ENCODE measurements at places on chromosomes 7 and 10.

- DNase-seq: no peak
Observed at GRCh38 chr10:121469797-121470606, 128.2 kb downstream of the FGFR2 start.

DNA sequence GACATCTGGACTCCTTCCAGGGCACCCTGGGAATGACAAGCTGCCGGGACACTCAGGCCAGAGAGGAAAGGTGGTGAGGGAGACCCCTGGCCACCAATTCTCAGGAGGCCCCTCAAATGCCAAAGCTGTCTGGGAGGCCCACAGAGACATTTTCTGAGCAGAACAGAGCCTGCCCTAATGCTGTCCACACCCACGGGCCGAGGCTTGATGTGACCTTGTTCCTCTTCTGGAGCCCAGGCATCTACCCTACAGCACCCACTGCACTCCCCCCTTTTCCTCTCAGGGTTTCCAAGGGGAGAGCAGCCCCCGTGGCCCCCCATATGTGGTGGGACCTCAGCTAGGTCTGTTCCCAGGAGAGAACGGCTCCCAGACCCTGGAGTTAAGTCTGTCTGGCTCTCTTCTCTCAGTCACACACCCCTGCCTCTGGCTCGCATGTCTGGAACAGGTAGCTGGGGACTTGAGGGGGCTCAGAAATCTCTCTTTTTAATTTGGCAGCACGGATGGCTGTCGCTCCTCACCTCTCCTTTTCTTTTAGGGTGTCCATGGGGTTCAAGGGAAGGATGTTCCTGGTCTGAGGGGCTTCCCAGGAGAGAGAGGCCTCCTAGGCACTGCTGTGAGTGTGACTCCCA, 16.8 kb upstream of the VOPP1 start:
- DNase-seq: no peak

DNA sequence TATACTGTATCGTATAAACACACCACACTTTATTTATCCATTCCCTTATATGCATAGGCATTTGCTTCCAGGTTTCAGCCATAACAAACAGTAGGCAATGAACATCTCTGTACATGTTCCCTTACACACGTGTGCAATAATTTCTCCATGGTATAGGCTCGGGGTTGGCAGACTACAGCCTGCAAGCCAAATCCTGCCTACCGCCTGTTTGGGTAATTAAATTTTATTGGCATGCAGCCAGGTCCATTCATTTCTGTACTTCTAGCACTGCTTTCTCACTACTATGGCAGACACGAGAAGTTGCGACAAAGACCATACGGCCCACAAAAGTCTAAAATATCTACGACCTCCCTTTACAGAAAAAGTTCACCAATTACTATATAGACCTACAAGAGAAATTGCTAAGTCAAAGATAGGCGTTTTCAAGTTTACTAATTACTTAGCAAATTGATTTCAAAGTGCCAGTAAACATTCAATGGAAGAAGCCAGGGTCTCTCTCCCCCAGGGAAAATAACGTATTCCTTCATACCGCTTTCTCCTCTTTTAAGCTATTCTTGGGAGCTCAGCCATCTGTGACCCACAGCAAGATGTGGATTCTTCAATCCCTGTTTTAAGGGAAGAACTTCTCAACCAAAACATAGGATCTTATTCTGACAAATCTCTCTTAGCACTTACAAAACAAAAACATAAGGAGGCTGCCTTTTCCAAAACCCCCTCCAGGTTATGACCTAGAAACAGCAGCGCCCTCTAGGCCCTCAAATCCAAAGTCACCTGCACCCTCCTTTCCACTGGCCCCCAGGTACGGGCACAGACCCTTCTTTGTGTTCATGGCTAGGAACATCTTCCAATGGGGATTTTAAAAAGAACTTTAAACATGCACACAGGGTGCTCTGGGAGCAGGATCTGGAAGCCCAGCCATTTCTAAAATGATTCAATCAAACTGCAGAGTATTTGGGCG, 100.5 kb downstream of the FGFR2 start:
- no peak for DNase-seq

DNA sequence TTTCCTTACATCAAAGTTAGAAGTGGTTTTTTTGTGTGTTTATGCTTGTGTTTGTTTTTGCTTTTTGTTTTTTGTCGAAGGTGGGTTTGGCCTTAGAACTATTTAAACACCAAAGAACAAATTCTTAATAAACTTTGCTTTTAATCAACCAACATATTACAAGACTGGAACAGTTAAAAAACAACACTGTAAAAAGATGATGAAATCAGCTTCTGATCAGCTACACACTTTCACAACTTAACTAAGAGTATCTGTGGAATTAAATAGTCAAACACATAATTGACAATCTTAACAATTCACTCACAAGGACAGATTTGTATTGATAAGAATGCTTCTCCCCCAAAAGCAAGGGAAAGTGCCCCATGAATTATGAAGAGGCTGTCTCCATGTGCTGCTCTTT, 58.8 kb downstream of the MRPL32 start:
- no peak for DNase-seq

DNA sequence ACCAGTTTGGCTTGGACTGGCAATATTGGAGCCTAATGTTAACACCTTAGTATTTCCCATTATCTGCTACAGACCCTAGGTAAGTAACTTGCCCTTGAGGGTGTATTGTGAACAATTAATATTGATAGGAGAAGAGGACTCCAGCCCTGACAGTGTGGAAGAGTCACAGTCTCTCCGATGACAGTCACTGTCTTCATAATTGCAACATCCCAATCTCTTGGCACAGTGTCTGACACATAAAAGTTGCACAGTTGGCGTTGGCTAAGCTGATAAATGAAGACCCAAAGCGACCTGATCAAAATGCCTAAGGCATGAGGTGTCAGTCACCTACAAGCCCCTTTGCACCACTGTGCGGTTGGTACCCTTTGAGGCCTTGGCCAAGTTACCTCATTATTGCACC, 154.7 kb upstream of the AOAH start:
- no peak for DNase-seq

Measured in AG09319 (cell line).